Stimulated activated CD4-positive, alpha-beta T cell treated with anti-CD3 and anti-CD28 coated beads, Interleukin-12 subunit alpha, Interleukin-12 subunit beta, amount 100 ng/mL, for 4 hours (primary cell): ENCODE measurements at places on chromosomes 3 and 15.

- no peak for DNase-seq
These were observed 128.0 kb downstream of the SRGAP3 start for GRCh38 chr3:9121366-9122001.

GRCh38 chr15:72281713-72282112 is 9.4 kb upstream of the PARP6 start:
- no peak for DNase-seq

DNA sequence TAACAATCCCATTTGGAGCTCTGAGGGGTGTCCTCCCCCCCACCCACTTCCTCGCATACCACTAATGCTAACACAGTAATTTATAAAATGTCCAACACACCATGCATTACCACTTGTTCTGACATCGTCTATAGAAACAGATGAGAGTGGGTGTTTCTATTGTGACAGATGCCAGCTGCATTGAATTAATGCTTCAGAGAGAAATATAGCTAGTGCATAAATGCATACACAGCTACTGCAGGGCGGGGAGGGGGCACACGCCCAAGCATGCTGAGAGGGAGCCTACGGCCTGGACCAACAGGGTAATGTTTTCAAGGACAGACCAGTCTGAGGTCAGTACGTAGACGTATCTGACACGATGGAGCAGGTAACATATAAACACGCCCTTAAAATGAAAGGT is 106.0 kb upstream of the FEZF2 start:
- DNase-seq: no peak

DNA sequence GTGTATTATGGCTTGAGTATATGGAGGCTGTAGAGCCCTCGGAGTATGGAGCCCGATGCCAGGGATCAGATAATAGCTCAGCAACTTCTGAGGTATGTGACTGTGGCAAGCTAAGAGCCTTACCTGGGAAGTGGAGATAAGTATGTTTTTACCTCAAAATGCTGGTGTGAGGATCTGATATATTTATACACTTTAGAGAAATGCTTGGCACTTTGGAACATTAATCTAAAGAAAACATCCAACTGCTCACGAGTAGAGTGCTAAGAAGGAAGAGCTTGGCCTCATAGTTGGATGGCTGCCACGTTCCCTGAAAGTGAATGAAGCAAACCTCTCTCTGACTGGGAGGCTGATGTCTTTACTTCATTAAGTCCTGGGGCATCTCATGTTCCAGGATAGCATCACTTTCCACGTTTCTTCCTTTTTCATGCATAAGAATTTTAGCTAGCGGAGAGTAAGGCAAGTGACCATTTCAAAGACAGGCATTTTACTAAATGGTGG is 58.9 kb upstream of the GOLGA8J start:
- DNase-seq: no peak

- no peak for DNase-seq
These were observed 21.1 kb upstream of the PDE8A start for GRCh38 chr15:84960391-84961113.

GRCh38 chr15:58590236-58590635 is 158.4 kb downstream of the LIPC start:
- no peak for DNase-seq

- no peak for DNase-seq
These were observed 138.9 kb downstream of the GREM1 start for GRCh38 chr15:32856753-32857152.

DNA sequence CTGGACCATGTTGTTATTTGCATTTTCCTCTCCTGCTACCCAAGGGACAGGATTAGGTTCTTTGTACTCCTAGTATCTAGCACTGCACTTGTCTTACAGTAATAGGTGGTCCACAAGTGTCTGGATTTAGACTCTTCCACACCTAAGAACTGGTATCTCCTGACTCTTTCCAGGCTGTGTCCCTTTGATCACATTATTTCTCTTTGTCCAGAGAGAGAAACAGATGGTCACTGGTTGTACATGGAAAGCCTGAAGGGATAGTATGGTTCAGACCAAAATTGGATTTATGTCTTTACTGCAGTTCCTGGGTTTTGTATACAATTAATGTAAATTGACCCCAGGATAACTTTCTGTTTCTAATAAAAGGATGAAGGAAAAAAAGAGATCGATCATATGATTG is 64.0 kb downstream of the PDE8A start:
- no peak for DNase-seq

- DNase-seq: no peak
These were observed 469.9 kb upstream of the CBLB start for GRCh38 chr3:106338582-106339214.

DNA sequence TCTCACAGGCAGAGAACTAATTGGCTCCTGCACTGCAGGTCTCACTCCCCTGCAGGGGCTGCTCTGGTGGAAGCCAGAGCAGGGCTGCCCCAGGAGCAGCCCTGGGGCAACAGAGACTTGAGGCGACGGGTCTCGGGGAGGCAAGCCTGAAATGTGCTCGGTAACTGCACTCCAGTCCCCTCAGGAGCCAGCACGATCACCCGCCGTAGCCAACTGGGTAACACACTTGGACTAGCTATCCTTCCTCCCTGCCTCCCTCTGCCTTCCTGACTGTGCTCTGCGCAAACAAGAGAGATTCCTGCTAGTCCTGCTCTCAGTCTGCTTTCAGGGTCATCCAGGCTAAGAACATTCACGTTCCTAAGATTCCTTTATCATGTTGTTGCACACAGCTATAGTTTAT is 140.7 kb upstream of the NSMCE3 start:
- no peak for DNase-seq

DNA sequence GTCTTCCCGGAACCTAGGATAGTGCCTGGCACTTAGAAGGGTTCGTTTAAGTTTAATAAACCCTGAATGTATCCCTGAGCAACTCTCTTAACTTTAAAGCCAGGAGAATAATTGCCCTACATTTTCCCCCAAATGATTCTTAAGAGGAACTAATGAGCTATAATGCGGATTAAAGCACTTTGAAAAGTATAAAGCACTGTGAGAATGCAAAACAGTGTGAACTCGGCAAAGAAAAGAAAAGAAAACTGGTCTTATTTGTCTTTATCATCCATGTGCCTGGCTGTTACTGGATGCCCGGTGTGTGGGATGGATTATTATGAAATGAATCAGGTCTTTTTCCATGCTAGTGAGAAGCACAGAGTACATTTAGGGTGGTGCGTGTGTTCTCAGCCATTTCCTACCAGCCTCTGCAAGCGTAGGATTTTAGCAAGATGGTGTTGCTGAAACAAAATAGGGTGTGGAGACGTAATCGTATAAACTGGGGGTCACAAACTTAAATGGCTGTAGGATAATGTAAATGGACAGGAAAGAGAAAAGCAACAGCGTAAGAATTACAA is 983 bp downstream of the KBTBD12 start:
- no peak for DNase-seq

GRCh38 chr3:186529201-186529999 is 14.8 kb downstream of the CRYGS start:
- DNase-seq: no peak

GRCh38 chr3:140595295-140595694 is 82.6 kb upstream of the TRIM42 start:
- DNase-seq: no peak

- DNase-seq: no peak
These were observed 589 bp downstream of the KLF15 start for GRCh38 chr3:126356373-126357264.

GRCh38 chr3:14371573-14372474 is 30.6 kb upstream of the SLC6A6 start:
- DNase-seq: no peak

DNA sequence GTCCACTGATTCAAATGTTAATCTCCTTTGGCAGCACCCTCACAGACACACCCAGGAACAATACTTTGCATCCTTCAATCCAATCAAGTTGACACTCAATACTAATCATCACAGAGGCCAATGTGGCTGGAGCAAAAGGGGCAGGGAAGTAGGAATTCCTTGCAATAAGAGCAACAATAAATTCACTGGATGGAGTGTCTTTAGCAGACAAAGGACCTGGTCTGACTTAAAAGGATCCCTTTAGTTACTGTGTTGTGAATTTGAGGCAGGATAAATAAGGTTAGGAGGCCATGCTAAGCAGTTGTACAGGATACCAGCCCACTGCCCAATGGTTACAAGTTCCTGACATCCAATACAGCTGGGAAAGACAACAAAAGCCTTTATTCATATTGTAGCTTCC is 12.3 kb upstream of the GFM1 start:
- DNase-seq: no peak

- no peak for DNase-seq
These were observed 67.0 kb downstream of the DAPK2 start for GRCh38 chr15:63979262-63979793.

DNA sequence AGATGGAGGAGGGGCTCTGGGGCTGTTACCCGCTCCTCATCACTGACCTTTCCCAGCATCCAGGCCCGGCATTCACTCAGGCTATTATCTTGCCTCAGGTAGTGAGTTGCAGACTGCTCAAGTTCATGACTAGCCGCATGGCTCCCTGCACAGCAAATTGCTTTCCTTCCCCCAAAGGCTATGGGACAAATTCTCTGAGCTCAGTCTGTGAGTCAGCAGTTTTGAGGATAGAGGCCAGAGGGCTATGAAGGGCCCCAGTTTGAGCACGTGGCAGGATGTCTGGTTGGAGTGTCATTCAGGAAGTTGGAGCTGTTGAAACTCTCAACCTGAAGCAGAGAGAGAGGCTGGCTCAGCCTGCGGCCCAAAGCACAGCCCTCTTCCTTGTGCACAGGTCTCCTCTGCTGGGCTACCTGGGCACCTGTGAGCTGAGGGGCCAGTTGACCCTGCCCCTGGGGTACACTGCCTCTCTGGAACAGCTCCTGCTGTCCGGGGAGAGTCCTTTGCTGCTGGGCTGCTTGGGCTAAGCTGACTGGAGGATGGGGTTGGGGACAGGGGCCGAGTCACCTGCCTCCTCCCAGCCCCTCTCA is 7.9 kb downstream of the FAH start:
- no peak for DNase-seq

GRCh38 chr3:100006570-100007271 is 107.6 kb downstream of the FILIP1L start:
- no peak for DNase-seq

DNA sequence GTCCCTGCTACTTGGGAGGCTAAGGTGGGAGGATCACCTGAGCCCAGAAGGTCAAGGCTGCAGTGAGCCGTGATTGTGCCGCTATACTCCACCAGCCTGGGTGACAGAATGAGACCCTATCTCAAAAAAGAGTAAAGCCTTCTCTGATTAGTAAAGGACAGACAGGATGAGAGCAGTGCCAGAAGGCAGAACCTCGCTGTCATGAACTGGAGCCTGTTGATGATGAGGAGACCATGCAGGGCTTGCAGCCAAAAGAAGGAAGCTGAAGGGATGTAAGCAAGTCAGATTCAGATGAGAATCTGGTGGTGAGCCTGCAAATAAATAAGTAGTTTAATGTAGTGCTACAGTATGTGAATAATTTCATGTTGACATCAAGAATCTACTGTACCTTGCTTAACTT is 52.8 kb downstream of the USP50 start:
- DNase-seq: no peak

- no peak for DNase-seq
These were observed 19.1 kb upstream of the SEC61A1 start for GRCh38 chr3:128033102-128033501.

DNA sequence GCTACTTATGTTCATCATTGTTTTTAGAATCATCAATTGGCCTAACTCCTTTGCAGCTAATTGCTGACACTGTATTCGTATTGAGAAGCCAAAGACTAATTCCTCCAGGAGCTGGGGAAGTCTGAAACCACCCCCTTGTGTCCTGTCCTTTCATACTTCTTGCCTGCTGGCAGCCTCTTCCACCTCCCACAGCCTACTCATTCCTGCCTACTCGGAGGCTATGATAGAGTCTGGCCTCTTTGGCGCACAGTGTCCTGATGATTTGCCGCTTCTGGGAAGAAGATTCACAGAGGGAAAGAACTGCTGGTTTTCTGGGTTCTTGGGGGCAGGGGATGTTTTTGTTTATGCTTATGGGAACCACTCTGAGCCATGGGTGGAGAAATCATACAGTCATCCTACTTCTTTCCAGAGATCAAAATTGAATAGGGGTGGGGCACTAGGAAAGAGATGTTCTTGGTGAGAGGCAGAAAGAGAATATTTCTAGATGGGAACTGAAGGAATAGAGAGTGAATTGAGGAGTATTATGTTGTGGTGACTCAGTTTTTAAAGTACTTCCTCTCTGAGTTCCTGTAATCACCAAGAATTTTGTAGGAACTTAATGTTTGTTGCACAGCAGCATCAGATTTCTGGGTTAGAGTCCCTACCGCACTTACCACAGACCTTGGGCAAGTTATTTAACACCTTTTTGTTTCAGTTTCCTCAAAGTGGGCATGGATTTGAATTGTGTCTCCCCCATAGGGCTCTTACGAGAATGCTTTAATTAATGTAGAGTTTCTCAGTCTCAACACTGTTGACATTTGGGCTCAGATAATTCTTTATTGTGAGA is 22.1 kb upstream of the SCAANT1 start:
- DNase-seq: no peak

DNA sequence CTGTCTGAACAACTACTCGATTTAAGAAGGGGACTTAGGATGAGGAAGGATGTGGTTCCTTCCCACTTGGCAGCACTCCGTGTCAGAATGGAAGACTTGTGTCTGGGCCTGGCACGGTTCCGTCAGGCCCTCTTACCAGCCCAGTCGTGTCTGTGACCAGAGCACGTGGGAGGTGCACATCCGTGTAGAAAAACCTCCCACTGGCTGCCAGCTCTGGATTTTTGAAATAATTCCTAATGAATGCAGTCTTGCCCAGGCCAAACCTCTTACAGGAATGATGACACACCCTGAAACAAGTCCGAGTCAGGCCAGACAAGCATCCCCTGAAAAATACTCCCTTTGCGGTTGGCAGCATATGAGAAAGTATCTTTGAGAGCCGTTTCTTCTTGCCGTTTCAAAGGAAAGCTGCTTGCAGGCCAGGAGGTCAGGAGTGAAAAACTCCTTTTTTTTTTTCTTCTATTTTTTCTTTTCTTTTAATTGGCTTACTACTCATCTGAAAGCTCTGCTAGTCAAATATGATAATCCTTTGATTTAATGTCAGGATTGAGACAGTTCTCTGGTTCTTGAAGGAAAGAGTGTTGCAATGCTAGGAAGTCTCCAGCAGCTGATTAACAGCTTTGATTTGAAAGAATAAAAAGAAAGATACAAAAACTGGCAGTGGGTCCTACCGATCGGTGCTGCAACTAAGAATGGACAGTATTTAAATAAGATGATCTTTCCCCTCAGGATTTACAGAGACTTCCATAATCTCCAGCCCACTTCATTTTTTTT is 19.8 kb downstream of the IL1RAP start:
- no peak for DNase-seq

DNA sequence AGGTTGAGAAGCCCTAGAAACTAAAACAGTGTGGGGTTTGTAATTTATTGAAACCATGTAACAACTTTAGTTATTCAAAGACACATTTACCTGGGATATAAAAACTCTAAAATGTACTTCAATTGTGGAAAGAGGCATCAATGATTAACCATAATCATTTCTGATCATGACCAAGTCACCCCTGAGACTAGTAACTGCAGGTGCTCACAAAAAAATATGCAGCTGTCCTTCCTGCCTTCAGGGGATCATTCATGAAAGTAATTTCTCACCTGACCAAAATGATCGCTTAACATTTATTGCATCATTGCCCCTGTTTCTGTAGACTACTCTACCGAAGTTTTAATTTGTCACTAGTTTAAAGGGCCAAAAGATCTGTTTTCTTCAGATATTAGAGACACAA is 9.0 kb downstream of the ACP3 start:
- no peak for DNase-seq
